ENCODE measurements at places on chromosomes 7 and 10.

DNA sequence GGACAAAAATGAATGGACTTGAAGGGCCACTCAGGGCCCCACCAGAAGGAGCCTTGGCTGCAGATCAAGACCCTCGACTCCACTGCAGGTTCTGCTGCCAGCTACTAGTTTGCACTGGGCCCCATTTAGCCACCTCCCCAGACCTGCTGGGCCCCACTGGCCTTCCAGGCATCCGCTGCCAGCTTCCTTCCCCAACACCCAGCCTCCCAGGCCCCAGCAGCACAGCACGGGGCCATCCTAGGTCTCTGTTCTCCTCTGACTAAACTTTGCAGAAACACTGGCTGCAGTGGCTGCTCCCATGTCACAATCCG, 277.4 kb upstream of the KLF14 start:
- DNase-seq, result no peak

DNA sequence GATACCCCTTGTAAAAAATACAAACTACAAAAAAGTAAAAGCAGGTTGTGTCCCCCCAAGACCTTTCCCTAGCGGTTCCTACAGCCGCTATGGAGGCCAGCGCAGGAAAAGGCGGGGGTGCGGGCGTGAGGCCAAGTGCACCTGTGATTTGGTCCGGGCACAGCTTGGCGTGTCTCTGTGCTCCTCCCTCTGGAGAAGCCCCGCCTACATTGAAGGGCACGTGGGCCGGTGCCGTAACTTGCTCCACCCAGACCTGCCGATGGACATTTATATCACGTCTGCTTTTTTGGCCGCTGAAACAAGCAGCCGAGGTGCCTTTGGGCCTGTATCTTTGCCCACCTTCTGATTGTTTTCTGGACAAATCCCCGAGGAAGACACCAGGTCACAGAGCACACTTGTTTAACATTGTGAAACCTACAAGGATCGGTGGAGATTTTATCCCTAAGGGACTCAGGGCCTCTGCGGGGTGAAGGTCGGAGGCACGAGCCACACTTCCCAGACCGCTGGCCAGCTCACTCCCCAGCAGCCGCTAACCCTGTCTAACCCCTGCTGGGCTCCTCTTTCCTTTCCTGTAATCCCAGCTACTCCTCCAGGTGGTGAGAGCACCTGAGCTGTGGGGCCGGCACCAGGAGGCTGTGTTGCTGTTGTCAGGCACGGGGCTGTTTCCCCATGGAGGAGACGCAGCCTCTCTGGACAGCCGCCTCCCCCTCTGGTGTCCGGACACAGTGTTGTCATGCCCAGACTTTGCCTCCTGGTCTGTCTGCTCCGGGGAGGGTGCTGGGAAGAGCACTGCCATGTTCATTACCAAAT, 18.8 kb upstream of the INPP5A start:
- peak; percentile 90 for DNase-seq

GRCh38 chr10:77152256-77152655, 485.4 kb downstream of the KCNMA1 start:
- DNase-seq, result no peak

DNA sequence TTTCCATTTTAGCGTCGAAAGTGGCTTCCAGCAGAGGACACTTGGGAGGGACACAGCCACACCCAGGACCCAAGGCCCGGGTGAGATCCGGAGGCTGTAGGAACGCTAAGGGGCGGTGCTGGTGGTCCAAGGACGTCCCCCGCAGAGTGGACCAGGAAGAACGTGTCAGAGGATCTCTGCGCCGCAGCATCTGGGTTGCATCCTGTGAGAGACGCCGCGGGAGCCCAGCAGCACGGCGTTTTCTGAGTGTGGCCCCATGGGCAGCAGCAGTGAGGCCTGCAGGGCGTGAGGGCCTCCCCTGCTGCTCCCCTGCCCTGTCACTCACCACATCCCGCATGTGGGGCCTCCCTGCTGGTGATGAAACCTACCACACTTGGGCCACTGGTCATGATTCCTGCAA, 40.5 kb upstream of the BNIP3 start:
- DNase-seq, result no peak

DNA sequence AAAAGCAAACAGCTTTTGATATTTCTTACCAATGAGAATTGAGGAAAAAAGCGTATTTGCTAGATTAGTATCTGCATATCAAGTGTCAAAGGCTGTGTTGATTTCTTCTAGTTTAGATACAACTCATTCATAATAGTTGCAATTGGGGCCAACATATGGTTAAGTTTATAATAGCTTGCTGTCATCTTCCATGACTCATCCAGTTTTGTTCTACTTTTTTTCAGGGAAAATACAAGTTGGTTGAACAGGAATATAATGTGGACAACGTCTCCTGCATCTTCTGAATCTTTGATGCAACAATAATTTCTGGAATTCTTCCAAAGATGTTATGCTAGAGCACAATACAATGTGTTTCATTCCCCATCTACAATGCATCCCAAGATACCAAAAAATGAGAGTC, 182.0 kb downstream of the THSD7A start:
- DNase-seq, result no peak

- DNase-seq, result no peak
These were observed 33.1 kb downstream of the ZMIZ1 start for GRCh38 chr10:79101560-79102497.

DNA sequence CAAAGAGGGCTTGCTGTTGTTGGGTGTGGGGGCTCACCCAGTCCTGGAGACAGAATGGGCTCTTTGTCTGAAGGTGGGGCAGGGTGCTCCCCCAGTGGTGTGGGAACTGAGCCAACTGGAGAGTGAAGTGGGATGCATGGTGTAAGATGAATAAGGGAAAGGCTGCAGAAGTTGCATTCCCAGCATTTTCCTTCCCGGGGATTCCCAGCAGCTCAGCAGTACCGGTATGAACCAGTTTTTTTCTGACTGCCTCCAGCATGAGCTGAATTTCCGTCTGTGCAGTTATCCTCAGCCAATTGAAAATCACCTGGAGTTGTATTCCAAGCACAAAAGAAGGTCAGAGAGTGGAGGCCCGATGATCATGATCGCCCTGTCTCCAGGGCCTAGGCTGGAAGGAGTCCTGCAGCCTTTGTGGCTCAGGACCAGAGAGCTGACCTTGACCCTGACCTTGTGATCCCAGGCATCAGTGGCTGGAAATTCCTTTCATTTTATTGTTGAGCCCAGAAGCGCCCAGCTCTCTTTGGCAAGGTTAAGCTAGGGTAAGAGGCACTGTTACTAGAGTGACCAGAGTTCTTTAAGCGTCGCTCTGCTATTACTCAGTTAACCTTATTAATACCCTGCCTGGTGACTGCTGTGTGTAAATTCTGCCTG, 33.4 kb downstream of the OGDH start:
- DNase-seq, result peak; percentile 54

DNA sequence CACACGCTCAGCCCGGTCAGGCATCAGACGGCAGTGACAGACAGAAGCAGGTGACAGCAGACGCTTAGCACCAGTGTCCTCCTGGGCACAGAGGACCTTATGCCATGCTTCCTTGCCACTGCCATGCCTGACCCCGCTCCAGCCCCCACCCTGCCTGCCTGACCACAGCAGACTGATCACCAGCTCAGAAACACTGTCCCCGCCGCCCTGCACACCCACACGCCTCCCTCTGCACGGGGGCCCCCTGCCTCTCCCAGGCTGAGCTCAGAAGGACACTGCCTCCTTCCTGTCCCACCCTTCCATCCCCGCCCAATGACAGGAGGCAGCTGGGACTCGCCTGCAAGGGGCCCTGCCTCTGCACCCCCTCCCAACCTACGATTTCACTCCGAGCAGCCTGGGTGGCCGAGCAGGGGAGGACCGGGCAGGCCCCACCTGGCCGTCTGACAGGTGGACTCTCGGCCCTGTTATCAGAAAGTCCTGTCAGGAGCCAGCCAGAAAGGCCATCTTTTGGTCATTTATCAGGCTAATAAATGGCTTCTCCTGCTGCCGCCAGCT, 183.4 kb downstream of the ELFN1 start:
- DNase-seq, result no peak

- no peak for DNase-seq
These were observed at the start of gene NT5C3A for GRCh38 chr7:33062023-33062781. Gene NT5C3A (minus strand): TSS chr7:33062776. CDS start chr7:33062705, 71 bp downstream.

DNA sequence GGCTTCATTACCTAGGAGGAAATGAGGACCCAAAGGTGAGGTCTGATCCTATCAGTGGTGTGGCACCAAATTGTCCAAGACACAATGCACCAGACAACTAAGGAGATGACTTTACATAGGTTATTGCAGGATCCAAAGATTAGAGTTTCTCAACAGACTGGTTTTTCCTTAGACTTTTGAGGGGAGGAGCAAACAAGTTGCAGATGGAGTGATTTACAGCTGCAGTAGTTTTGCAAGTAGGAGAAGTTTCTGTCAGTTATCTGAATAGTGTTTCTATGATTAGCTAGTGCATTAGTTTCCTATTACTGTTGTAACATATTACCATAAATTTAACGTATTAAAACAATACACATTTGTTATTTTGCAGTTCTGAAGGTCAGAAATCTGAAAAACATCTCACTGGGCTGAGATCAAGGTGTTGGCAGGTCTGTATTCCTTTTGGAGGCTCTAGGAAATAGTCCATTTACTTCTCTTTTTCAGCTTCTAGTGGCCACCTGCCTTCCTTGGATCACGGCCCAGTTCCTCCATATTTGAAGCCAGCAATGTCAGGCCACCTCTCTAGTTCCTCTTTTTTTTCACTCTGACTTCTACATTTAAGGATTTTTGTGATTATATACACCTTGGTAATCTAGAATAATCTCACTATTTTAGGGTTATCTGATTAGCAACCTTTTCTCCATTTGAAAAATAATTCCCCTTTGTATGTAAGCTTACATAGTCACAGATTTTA, 994.9 kb downstream of the REEP3 start:
- no peak for DNase-seq

GRCh38 chr10:44724415-44725174, 186.5 kb upstream of the TMEM72 start:
- no peak for DNase-seq

GRCh38 chr10:78407009-78407711, 373.5 kb downstream of the RPS24 start:
- peak; percentile 88 for DNase-seq

DNA sequence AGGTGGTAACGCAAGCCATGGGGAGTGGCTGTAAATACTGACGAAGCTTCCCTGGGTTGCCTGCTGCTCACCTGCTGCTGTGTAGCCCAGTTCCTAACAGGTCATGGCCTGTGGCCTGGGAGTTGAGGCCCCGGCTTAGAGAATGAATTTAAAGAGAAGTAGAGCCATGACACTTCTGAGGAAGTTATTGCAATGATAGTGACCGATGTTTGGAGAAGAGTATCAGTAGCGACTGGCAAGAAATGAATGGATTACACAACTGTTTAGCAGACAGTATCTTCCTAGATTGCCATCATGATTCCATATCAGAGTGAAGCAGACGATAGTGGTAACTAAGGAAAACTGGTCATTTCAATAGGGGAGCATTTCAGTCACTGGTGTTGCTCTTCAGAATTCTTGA, 249.6 kb downstream of the PLXDC2 start:
- DNase-seq, result no peak

DNA sequence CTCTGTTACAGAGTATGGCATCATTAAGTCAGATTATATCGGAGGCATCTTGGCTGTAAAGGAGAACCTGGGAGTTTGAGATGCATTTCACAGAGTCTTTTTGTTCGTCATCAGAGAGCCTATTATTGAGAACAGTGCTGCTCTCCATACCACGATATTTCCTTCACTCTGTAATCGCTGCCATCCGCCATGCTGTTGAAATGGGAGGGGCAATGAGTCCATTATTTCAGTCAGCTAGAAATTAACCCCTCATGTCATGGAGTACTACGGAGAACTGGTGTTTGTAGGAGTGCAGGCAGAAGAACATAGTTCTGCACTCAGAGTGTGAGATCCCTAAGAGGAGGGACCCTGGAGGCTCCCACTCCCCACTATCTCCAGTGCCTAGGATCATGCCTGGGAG, 59.2 kb downstream of the SLC16A12 start:
- no peak for DNase-seq

GRCh38 chr10:90860790-90861189, 3.0 kb upstream of the HTR7 start:
- no peak for DNase-seq
